Activated B cell treated with CpG ODN at 0.5 μM for 24 hours (primary cell): ENCODE measurements at places on chromosomes 16 and 17. TPM values are rescaled to one million over a fixed set of nuclear protein-coding genes. Genes with fewer than 3 reads are reported as not detected.

DNA sequence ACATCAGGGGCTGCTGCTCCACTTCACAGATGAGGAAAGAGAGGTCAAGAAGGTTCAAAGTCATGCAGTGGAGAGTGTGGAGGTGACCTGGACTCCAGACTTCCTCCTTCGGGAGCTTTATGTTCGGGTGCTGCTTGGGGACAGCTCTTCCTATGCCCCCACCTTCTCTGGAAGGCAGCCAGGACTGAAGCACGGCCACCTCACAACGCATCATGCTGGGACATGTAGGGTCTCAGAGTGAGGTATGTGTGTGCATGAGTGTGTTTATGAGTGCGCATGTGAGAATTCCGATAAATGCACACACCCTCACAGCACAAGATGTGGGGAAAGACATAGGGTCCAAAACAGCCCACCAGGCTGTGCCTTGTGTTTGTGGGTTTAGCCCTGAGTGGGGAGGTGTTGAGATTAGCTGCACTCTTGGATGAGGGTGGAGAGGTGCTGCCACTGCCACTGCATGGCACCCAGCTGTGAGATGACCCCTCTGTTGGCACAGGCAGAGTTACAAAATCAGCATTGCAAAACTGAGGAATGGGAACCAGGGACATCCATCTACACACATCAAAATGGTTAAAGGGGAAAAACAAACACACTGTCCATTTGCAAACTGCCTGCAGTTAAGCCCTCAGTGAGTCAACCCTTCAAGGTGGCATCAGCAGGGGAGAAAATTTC lies 367.4 kb downstream of the SEC14L1 start:
- DNase-seq: no peak
- H3K27me3 ChIP-seq: no peaks in the 10 kb centered on the region
- no peak overlapping the region for H3K4me3 ChIP-seq
- H3K4me1 ChIP-seq: no peaks in the 10 kb centered on the region

- H3K4me3 ChIP-seq: no peak overlapping the region
- H3K36me3 ChIP-seq: no peaks in the 10 kb centered on the region
- H3K4me1 ChIP-seq: no peaks in the 10 kb centered on the region
Measured at GRCh38 chr16:75742424-75743047, 16.2 kb upstream of the CPHXL start.

GRCh38 chr16:24174504-24174903 lies 81.6 kb upstream of the CACNG3 start:
- no peaks in the 10 kb centered on the region for H3K27me3 ChIP-seq
- DNase-seq: no peak
- H3K36me3 ChIP-seq: peaks cover 91% of the 10 kb centered on the region
- no peak overlapping the region for H3K4me3 ChIP-seq

- H3K4me1 ChIP-seq: peaks cover 76% of the 10 kb centered on the region
- H3K4me3 ChIP-seq: peak overlapping the region; percentile 72
- H3K36me3 ChIP-seq: no peaks in the 10 kb centered on the region
- no peaks in the 10 kb centered on the region for H3K27me3 ChIP-seq
- peak overlapping the region; percentile 90 for H3K27ac ChIP-seq
Measured at GRCh38 chr17:27544350-27545131, 86.4 kb upstream of the LGALS9 start.

DNA sequence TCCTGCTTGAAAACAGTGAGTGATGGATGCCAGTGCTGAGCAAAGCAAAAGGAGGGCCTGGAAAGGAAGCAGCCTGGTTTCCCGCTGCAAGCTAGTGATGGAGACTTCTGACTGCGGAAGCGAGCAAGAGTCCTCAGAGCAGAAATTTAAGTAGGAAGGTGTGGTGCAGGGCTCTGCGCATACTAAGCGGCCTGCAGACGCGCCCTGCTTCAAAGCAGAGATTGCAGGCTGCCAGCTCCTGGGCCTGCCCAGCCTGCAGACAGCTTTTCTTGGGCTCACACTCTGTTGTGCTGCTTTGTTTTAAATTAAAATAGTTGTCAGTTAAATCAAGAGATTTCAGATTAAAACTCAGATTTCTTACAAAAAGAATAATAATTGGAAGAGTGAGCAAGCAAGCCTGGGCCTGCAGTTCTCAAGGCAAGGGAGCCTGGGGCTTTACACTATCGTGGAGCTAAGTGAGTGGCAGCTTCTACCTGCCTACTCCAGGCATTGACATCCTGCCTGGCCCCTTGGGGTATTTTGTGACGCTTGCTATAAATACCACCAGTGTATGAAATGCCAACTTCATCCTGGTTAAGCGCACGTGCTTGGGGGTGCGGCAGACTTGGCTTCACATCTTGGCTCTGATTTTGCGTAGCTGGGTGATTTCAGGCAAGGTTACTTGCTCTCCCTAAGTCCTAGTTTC lies 237.3 kb downstream of the XYLT1 start:
- H3K27me3 ChIP-seq: no peaks in the 10 kb centered on the region
- H3K4me1 ChIP-seq: peaks cover 27% of the 10 kb centered on the region
- peaks cover 18% of the 10 kb centered on the region for H3K36me3 ChIP-seq
- no peak overlapping the region for H3K4me3 ChIP-seq
- no peak overlapping the region for H3K27ac ChIP-seq

GRCh38 chr16:50360779-50361178 lies 8.0 kb downstream of the BRD7 start:
- no peak for DNase-seq
- H3K4me3 ChIP-seq: no peak overlapping the region
- H3K4me1 ChIP-seq: peaks cover 38% of the 10 kb centered on the region
- no peak overlapping the region for H3K27ac ChIP-seq
- peaks cover 68% of the 10 kb centered on the region for H3K36me3 ChIP-seq

EVI2A gene
- total RNA-seq: 46.6 and 52.5 TPM in 2 replicates

C17orf67 gene
- 3.3 and 4.0 TPM in 2 replicates for total RNA-seq

CUEDC1 gene
- not detected in 2 replicates for total RNA-seq

MT1F gene
- 21.4 and 22.8 TPM in 2 replicates for total RNA-seq

ZNF771 gene
- total RNA-seq: 4.4 and 5.2 TPM in 2 replicates
